Cardiac muscle cell (in vitro differentiated cells and primary cell): ENCODE measurements at places on chromosomes 2 and 18. TPM values are rescaled to one million over a fixed set of nuclear protein-coding genes. Genes with fewer than 3 reads are reported as not detected.

The VWC2L gene
- 0.11 and 0.24 TPM in 2 replicates for total RNA-seq

The ARPC2 gene
- total RNA-seq: 223 and 250 TPM in 2 replicates

The ACMSD gene
- total RNA-seq: not detected in 2 replicates

The MAP3K19 gene
- not detected in 2 replicates for total RNA-seq

The LYPD6 gene
- total RNA-seq: 7.6 and 10.7 TPM in 2 replicates
